ENCODE measurements at places on chromosomes 3 and 15.

DNA sequence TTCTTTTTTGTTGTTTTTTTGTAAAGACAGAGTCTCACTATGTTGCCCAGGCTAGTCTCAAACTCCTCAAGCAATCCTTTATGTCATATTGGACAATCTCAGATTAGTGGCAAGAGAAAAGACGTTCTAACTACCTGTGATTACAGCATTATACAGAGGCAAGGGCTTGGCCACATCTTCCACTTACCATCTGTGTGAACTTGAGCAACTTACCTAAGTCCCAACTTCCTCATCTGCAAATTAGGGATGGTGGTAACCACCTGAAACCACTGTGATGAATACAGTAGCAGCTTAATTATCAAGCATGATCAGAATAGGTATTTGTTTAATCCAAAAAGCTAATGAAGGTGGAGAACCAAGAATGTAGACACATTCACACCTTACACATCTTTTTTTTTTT is 16.1 kb downstream of the LRRC2 start:
- DNase-seq, result no peak

DNA sequence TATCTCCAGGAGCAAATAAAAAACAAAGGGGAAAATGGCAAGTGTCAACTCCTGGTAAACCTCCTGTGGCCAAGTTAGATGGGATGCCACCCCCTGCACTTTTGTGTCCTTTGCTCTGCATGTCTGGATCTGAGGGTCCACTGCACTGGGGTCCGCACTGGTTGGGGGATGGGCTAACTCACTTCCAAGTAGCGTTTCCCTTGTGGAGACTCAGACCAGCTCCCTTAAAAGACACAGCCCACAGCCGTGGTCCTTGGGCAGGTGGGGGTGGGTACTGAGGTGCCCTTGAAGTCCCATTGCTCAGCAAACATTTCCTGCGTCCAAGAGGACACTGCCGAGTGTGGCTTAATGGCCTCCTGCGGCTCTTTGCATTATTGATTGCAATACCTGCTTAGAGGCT is 188.2 kb downstream of the MEGF11 start:
- no peak for DNase-seq

DNA sequence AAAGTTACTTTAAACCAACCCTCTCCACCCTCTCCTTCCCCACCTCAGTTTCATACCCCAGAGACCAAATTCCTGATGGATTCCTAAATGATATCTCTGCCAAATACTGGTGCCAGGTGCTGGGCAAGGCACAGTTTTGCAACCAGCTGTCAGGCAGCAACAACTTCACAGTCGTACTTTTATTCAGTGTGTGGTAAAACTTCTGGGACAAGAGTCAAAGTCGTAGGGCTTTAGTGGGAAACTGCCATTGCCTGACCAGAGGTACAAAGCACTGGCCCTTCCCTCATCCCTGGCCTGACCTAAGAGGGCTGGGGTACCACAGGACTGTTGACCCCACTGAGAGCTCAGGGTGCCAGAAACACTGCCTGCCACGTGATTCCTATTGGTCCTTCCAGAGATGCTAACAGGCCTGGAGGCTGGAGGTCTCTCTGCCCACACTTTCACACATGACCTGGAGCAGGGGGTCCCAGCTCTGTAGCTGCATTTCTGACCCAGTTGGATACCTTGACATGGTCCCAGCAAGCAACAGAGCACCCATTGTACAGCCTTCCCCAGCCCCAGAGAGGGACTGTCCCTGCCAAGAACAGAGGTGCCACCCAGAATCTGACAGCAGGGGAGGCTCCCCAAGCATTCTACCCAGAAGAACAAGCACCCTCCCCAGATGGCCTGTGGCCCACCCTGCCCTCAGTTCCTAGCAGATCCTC is 59.9 kb downstream of the LIPC start:
- no peak for DNase-seq

DNA sequence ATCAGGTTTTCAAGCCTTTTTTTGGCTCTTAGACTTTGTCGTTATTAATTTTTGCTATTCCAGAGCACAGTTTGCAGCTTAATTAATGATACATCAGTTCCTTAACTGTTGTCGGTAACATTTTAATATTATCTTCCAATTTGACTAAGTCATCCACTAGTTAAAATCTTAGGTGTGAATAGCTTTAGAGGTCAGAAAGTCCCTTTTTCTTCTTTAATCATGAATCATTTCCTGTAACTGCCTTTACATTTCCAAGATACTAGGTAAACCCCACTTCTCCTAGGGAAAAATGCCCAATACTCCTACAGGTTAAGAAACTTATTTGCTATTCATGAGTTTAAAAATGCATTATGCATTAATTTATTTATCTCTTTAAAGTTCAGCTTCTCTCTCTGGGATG is 260.9 kb upstream of the CFAP20DC start:
- no peak for DNase-seq

GRCh38 chr3:65303431-65303830 is 615.6 kb upstream of the ADAMTS9 start:
- DNase-seq, result no peak

GRCh38 chr15:96728591-96728990 is 398.1 kb downstream of the NR2F2 start:
- no peak for DNase-seq

- DNase-seq, result no peak
Observed at GRCh38 chr15:36313736-36314280, 265.6 kb upstream of the CDIN1 start.

- no peak for DNase-seq
Observed at GRCh38 chr15:99238849-99239248, 10.5 kb downstream of the TTC23 start.

GRCh38 chr3:120908795-120909601 is 993 bp downstream of the STXBP5L start:
- DNase-seq, result no peak

- DNase-seq, result no peak
Observed at GRCh38 chr3:16587681-16588060, 17.6 kb downstream of the DAZL start.

DNA sequence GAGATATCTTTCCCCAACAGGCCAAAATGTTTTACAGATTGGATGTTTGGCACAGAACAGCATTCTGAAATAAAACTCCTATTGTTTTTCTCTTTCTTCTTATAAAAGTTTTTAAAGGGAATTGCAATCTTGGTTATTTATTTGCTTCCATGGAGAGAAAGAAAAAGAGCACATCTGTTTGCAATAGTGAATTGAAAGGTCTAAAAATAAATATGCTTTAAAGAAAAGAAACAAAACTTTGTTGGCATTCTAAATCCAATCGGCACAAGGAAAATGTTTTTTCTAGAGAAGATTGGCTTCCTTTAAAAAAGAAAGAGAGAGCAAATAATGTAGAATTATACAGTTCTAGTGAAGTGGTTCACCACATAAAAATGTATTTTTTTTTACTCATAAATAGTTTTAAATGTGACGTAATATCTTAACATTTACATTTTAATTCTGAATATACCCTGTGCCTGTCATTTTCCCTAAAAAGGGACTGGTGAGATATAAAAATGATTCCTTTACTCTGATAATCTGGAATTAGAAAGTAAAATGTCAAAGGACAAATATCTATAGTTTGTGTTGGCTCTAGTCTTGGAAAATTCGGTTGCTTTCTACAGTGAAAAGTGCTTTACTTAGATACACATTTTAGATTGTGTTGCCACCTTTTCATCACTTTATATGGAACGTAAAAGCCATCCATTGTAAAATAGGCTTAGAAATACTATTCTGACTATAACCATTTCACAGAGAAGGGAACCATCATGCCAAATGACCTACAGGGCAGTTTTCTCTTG is 257.4 kb upstream of the CBLB start:
- DNase-seq, result no peak

- no peak for DNase-seq
Observed at GRCh38 chr3:126558336-126559071, at the start of gene C3orf22. Gene C3orf22 (minus strand): TSS chr3:126558932. CDS start chr3:126553390, 5,542 bp downstream.

- no peak for DNase-seq
Observed at GRCh38 chr15:89652131-89652530, 3.1 kb downstream of the KIF7 start.

DNA sequence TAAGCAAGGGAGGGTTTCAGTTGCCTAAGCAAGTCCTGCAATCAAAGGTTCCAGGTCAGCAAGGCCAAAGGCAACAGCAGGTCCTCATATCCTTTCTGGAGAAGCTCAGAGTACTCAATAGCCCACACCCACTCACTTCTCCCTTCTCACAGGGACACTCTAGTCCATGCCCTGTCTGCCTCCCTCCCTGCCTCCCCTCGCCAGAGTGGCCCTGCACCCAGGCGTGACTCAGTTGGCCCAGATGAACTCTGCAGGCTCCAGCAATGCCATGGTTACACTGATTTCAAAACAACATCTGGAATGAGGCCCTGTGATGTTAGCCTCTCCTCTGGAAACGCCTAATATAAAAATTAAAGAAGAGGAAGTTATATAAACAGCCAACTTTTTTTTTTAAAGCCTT is 32.9 kb downstream of the IL16 start:
- no peak for DNase-seq

- no peak for DNase-seq
Observed at GRCh38 chr3:138199851-138200250, 12.8 kb downstream of the ARMC8 start.

- DNase-seq, result no peak
Observed at GRCh38 chr3:25635038-25635437, 29.7 kb downstream of the TOP2B start.

- DNase-seq, result no peak
Observed at GRCh38 chr3:10992017-10992942, at the start of gene SLC6A1. Gene SLC6A1 (plus strand): TSS chr3:10992748. CDS start chr3:11017212, 24,464 bp downstream.
